ENCODE measurements at places on chromosomes 6 and 20.

GRCh38 chr6:107870381-107870780 is 46.3 kb upstream of the SCML4 start:
- DNase-seq, result no peak

DNA sequence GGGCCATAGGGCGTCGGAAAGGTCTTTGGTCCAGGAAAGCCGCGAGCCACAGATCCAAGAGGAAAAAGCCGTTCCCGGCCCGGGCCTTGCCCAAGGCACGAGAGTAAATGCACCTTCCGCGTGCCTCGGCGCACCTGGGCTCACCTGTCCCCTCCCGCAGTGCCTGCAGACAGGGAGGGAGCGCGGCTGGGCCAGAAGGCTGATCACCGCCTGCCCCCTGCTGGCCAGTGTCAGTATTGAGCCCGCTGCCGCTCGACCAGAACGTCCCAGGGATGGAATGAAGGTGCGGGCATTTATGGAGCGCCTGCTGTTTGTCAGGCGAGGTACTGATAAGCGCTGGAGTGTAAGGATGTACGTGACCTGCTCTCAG is 679 bp upstream of the LPIN3 start:
- peak; percentile 96 for DNase-seq

GRCh38 chr6:116375262-116375661 is 4.5 kb downstream of the DSE start:
- no peak for DNase-seq

DNA sequence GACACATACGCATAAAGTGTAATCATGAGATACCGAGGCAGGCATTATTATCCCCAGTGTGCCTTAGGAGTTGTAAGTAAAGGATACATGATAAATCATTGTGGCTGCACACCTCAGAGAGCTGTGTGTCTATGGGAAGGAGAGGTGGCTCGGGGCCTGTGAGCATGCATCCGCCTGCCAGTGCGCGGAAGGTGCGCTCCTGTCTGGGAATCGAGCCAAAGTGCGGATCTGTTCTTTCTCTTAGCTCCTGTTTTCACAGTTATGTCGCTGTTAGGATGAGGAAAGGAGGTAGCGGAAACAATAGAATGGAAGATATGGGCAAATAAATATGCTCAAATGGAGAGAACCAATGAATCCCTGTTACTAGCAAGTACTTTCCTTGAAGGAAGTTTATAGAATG is 98.0 kb downstream of the ANKRD6 start:
- no peak for DNase-seq

DNA sequence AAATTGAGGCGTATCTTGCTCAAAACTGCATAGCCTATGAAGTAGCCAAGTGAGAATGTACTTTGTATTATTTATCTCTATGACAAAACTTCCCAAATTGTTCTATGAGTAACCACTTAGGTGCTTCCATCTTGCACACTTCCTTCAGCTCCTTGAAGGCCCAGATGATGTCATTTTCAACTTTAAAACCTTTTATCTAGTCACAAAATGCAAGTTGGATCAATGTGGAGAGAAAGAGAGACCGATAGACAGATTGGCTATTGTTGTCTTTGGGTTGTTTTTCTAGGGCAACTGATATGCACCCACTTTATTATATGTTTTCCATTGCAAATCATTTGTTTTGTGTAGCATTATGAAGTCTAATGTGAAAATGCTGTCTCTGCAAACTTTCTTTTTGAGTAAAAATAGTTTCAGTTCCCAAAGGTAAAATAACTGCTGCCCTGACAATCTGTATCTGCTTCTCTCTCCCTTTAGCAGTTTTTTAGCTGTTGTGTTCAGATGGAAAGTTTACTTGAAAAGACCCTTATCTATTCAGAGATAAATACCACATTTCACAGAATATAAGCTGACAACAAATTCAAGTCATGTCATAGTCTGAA is 73.7 kb upstream of the CITED2 start:
- DNase-seq, result no peak

DNA sequence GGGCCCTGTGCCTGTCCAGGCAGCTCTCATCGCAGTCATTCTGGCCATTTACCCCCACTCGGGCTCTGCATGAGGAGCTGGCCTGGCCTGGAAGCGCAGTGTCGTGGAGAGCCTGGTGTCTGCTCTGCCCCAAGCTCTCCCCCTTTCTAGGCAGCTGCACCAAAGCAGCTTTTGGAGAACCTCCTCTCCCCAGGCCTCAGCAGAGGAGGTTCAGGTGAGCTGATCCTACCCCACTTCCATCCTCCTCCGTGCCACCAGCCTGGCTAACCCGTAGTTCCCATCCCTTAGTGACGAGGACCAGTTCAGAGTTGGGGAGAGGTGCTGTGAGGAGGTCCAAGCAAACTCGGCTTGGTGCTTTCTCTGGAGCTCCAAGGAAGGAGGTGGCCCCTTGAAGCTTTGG is 30.5 kb upstream of the PHACTR3 start:
- DNase-seq, result peak; percentile 41

DNA sequence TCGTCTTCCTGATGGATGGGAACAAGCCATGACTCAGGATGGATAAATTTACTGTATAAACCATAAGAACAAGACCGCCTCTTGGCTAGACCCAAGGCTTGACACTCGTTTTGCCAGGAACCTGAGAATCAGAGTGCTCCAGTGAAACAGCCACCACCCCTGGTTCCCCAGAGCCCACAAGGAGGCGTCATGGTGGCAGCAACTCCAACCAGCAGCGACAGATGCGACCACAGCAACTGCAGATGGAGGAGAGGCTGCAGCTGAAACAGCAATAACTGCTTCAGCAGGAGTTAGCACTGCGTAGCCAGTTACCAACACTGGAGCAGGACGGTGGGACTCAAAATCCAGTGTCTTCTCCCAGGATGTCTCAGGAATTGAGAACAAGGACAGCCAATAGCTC is 100.9 kb upstream of the SAMD5 start:
- DNase-seq, result no peak

- no peak for DNase-seq
Observed at GRCh38 chr6:18656506-18656905, 269.4 kb downstream of the RNF144B start.

DNA sequence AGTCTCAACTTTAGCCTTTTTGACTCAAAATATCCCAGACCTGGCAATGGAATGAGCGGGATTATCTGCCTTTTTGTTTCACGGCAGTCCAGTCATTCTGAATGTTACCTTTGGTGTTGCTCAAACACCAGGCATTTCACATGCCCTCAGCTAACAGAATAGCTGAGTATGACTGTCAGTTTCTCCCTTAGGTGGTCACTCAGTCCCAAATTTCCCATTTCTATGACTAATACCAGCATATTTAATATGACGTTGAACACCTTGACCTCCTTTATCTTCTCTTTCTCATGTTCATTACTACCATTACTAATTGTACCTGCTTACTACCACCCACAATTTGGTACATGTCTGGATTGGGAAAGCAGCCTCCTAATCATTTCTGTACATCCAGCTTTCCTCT is 65.2 kb downstream of the EDN1 start:
- DNase-seq, result no peak

GRCh38 chr20:61284752-61285151 is 32.7 kb downstream of the CDH4 start:
- DNase-seq, result no peak

DNA sequence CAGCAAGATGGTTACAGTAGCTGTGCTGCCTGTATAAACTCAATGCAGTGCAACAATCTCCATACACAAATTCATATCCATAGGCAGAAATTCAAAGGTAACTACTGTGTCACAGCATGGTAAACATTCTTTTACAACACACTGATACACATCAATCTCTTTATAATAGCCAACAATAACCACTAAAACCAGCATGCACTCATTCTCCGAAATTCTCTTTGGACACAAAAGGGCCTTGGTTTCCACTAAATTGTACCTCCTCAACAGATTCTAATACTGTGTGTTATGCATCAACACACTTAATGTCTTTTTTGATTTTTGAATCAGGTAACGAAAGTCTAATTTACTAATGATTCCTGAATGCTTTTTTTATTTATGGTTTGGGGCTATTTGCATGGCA is 1323.7 kb downstream of the GRIK2 start:
- DNase-seq, result no peak

GRCh38 chr20:1741309-1742048 is 83.9 kb upstream of the SIRPG start:
- no peak for DNase-seq

GRCh38 chr6:62614442-62614841 is 328.4 kb upstream of the KHDRBS2 start:
- DNase-seq, result no peak

DNA sequence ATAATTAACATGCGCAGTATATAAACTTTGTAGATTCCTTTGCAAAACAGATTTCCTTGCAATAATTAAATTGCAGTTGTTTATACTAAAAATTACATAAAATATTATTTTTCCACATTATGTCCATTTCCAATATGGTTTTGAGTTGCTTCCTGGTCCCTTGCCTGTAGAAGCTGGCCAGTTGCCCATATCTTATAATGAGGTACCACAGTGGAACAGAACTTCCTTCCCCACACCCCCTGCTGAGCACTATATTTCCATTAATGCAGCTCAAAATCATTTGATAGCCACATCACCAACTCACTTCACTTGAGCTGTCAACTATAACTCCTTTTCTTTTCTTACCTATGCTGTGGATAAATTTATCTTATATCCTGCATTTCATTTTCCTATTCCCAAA is 194.6 kb downstream of the DST start:
- DNase-seq, result no peak

- no peak for DNase-seq
Observed at GRCh38 chr6:87465051-87465450, 7.7 kb upstream of the SLC35A1 start.

DNA sequence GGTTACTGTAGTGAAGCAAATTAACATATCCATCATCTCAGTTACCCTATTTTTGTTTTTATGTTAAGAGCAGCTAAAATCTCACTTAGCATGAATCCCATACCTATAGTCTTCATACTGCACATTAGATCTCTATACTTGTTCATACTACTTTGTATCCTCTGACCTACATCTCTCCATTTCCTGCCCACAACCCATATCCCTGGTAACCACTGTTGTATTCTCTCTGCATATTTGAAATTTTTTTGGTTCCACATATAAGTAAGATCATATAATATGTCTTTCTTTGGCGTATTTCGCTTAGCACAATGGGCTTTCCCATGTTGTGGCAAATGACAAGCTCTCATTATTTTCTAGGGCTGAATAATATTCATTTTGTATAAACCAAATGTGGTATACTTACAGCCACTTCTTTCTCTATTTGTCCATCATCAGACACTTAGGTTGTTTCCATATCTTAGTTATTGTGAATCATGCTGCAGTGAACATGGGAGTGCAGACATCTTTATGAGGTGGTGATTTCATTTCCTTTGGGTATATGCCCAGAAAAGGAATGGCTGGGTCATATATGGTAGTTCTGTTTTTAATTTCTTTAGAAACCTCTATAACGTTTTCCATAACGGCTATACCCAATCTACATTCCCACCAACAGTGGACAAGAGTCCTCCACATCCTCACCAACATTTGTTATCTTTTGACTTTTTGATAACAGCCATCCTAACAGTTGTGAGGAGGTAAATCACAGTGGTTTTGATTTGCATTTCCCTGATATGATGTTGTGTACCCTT is 39.8 kb downstream of the BACH2 start:
- DNase-seq, result no peak

Data from islet precursor cell (in vitro differentiated cells).